Activated naive CD4-positive, alpha-beta T cell treated with anti-CD3 and anti-CD28 coated beads for 36 hours (primary cell): ENCODE measurements at places on chromosomes 5 and 9.

- DNase-seq, result no peak
These were observed 137.5 kb downstream of the ARHGEF28 start for GRCh38 chr5:73763300-73764032.

GRCh38 chr9:12194731-12195130 lies 498.5 kb upstream of the TYRP1 start:
- DNase-seq, result no peak

DNA sequence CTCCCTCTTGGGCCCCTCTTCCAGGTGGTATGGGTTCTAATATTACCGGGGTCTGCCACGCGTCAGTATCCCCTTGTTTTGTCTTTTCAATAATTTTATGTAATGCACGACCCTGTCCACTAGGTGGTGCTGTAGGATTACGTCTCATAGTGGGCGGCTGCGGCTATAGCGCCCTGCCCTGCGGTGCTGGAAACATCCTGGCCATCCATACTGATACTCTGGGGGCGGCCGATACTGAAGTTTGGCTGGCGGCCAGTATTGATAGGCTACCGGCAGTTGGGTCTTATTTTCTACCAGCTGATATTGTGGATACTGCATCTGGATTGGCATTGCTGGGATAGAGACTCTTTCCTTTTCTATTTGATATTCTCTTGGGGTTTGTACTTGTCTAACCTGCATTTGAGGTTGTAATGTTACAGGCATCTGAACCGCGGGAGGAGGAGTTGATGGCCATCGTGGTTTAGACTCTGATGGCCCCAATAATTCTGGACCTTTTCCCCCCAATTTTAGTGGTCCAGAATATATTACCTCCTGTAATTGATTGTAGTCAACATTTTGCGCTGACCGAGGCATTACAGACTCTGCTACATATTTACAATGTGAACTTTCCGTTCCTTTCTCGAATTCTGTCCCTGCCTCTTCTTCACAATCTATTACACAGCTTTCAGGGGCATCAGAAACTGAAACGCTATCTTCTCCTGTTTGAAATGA lies 3.3 kb upstream of the TMEM141 start:
- DNase-seq, result peak; percentile 77

GRCh38 chr5:61599370-61600122 lies 267.5 kb downstream of the ZSWIM6 start:
- no peak for DNase-seq

DNA sequence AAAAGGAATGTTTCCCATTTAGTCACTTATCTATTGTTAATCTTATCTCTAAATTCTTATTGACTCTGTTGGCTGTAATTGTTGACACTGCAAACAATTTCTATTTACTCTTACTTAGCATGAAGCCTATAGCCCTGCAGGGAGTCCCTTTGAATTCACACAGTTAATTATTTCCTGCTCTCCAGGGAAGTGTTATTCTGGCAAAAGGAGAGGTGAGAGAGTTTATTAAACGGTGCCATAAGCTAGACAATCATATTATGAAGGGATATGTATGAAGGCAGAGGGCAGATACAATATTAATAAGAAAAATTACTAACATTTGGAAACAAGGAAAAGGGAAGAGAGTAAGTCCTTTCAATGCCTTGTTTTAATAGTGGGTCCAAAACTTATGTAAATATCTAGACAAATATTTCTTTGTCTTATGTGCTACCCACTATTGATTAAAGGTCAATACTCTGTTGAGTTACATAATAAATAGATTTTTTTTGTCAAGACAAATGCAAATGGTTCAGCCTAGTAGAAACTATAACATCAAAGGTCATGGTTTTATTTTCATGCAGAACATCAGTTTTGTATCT lies 107.1 kb downstream of the CDH18 start:
- no peak for DNase-seq

DNA sequence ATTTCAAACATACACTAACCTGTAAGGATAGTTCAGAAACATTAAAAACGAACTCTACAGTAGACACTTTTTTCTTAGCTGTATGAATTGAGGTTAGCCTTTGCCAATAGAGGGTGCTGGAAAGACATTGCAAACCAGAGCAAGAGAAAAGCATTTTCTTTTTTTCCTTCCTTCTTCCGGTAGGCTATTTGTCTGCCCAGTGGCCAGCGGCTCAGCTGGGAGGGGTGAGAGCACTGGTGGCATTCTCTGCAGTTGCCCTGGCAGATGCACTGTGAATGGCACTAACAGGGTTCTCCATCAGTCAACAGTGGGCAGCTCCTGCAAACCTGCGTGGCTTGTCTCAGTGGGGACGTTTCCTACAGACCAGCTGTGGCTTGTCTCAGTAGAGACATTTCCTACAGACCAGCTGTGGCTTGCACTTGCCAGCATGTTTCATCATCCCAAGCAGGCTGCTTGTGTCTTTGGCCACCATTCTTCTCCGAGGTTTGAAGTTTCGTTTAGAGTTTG lies 984.5 kb upstream of the CDH18 start:
- DNase-seq, result no peak

DNA sequence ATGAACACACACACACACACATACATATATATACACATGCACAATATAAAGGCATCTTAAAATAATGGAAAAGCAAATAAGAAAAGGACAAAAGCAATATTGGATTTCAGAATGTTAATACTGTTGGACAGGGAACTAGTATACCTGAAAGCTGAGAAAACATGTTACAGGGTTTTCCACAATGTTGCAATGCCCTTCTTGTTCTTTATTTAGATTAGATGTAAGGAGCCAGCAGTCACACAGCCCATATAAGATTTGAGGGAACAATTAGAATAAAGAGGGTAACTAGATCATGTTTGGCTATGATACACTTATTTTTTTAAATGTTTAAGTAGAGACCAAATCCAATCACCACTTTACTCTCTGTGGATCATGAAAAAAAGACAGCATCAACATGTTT lies 61.7 kb downstream of the SH3TC2 start:
- DNase-seq, result no peak

DNA sequence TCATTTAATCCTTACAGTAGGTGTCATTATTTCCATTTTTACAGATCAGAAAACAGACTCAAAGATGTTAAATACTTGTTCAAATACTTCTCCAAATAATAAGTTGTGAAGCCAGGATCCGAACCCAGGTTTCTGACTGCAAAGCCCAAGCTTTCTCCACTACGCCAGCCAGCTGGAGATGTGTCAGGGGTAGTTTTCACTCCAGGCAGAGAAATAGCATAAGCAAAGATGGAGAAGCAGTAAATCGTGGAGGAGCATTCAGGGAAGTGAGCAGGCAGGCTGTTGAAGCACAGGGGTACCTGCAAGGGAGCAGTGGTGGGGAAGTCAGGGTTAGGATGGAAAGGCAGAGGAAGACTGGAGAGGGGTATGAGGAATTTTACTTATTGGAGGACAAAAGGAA lies 2.9 kb downstream of the TLN1 start:
- no peak for DNase-seq

DNA sequence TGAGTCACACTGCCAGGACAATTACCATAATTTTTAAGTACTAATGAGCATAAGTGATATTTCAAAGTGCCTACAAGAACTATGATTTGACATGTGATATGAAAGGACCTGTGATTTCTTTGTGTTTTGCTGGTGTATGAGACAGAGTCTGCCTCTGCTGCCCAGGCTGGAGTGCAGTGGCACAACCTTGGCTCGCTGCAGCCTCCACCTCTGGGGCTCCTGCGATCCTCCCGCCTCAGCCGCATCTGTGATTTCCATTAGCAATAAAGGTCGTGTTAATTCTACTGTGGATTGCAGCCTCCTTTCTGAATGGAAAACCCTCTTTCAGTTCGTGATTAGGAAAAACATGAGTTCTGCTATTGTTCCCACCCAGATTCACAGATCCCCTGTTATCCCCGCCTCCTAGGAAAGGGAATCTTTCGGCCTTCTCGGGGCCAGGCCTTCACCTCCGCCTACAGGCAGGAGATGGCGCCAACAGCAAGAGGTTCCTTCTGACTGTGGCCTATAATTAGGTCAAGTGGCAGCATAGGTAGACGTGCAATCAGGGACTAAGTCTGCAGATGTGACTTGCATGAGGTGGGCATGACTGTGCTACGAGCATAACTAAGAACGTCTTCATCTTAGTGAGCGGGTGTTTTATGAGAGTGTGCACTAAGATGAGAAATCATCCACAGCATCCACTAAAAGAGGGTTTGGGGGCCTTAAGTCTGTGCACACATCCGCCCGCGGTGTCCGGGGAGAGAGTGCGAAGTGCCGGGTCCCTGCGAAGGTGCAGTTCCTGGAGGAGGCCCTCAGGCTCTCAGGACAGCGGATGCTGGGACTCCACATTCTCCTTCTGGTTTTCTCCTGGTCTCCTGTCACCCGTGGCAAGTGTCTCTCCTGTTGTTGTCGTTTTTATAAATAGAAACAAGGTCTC lies 23.1 kb downstream of the TRIM7 start:
- peak; percentile 82 for DNase-seq

DNA sequence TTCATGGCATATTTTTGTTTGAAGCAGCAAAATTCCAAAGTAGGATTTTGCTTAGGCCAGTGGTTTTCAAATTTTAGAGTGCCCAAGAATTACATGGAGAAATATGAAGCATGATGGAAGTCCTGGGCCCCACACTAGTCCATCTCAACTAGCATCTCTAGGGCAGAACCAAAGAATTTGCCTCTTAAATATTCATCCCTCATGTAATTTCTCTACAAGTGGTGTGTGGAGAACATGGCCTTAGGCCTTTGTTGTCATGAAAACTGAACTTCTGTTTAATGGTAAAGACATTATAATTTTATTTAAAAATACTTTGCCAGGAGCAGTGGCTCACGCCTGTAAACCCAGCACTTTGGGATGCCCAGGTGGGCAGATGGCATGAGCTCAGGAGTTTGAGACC lies 75.9 kb upstream of the CCNG1 start:
- DNase-seq, result no peak

- DNase-seq, result no peak
These were observed 551.3 kb downstream of the TLE1 start for GRCh38 chr9:81137976-81138568.

DNA sequence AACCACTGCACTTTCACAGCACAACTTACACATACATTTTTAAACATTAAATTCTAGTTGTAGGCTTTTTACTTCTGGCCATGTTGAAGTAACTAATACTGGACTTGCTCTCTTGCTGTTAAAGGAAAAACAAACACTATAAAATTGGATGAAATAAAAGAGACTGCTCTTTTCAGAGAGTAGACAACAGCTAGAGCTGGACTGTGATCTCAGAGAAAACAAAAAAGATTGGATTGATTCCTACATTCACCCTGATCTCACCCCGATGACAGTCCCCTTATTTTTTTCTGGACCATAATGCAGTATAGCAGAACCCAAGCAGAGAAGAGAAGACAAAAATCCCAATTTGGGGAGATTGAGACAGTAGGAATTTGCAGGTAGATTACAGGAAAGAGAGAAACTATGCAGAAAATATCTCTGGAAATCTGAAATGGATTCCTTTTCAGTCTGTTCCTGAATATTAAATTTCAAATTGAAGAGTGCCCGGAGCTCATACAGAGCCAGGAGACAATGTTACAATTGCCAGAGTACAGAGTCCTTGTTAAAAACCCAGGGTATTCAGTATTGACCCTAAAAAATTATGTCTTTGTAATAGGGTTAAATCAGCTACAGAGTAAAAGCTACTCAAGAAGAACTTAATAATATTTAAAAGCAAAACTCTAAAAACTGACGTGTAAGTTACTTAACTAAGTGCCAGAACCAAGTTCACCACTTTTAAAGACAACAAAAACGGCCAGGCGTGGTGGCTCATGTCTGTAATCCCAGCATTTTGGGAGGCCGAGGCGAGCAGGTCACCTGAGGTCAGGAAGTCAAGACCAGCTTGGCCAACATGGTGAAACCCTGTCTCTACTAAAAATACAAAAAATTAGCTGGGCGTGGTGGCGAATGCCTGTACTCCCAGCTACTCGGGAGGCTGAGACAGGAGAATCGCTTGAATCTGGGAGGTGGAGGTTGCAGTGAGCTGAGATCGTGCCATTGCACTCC lies 208.6 kb downstream of the MPDZ start:
- no peak for DNase-seq

DNA sequence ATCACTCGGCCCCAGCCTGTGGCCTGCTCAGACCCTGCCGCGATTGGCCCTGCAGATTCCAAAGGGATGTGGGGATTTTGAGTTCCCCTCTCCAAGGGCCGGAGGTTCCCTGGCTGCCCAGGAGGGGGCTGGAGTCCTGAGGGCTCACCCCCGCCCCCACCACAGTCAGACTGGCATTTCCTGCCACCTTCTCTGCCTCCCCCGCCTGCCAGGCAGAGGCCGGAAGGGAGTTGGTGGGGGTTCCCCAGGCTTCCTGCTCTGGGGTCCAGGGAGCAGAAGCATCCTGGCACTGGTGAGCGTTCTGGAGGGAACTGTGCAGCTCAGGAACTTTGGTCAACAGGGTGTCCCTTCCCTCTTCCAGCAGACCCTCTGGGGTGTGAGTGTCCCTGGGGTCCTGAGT lies 70.6 kb downstream of the RXRA start:
- DNase-seq, result peak; percentile 87

DNA sequence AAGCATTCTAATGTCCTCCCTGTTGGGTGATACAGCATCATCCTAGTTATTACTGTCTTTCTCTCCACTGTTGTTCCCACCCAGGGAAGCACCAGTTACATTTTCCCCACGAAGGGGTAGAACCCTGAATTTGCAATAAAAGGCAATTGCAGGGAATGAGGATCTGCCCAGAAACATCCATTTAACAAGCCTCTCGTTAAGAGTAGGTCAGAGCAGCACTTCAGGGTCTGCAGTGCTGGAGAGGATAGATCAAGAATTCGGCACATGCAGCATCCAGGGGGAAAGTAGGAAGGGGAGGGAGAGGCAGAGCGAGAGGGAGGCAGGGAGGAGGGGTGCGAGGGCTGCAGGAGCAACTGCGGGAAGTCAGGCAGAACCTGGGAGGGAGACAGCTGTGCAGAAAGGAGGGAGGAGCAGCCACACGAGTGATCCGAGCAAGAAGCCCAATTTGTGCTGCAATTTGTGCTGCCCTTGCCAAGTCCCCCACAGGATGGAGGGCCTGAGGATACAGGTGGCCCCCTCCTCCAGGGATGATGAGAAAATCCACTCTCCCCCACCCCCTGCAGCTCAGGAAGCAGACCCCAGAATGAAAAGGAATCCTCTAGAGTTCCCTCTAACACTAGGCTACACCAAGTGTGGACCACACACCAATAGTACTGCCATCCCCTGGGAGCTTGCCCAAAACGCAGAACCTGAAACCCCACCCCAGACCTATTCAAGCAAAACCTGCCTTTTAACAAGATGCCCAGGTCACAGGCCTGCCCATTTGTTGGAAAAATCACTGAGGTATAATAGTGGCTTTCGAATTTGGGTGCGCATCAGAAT lies 62.2 kb downstream of the EPB41L4B start:
- DNase-seq, result no peak

GRCh38 chr9:74777136-74777879 lies 110.4 kb downstream of the TRPM6 start:
- DNase-seq, result peak; percentile 84
